ENCODE measurements at places on chromosomes 5 and 9.
A peak's percentile ranks its signal among the peaks of the same experiment; 100 is the strongest.

DNA sequence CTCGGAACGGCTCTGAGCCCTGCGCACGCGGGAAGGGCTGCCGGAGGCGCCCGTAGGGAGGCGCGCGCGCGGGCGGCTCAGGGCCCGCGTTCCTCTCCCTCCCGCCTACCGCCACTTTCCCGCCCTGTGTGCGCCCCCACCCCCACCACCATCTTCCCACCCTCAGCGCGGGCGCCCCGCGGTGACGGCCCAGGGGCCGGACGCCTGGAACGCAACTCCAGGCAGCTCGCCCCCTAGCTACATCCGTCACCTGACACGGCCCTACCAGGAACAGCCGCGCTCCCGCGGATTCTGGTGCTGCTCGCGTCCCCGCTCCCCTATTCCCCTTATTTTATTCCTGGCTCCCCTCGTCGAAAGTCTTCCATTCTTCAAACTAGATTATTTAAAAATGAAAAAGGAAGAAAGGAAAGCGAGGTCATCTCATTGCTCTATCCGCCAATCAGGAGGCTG, at the start of gene CDKN2B-AS1:
TSS of gene CDKN2B-AS1 (plus strand) at position 236 of the 450 bp plus-strand sequence.
- DNase-seq: peak; percentile 91

DNA sequence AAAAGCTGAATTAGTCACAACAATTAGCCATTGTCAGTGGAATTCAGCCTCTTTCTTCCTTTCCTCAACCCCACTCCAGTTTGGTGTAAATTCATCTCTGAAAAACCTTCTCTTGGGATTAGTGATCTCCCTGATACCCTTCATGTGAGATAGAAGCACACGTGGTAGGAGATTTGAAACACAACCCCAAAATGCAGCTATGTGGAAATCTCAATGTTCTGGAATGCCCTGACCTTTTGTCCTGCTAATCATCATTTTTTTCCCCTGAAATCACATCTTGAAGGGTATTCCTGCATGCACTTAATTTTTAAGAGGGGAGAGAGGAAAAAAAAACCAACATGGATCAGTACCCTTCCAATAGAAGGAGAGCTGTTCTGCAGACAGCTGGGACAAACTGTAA, 612.6 kb downstream of the EBF1 start:
- DNase-seq: no peak

- DNase-seq: peak; percentile 4
Observed at GRCh38 chr5:103464835-103465484, 97.6 kb downstream of the NUDT12 start.

DNA sequence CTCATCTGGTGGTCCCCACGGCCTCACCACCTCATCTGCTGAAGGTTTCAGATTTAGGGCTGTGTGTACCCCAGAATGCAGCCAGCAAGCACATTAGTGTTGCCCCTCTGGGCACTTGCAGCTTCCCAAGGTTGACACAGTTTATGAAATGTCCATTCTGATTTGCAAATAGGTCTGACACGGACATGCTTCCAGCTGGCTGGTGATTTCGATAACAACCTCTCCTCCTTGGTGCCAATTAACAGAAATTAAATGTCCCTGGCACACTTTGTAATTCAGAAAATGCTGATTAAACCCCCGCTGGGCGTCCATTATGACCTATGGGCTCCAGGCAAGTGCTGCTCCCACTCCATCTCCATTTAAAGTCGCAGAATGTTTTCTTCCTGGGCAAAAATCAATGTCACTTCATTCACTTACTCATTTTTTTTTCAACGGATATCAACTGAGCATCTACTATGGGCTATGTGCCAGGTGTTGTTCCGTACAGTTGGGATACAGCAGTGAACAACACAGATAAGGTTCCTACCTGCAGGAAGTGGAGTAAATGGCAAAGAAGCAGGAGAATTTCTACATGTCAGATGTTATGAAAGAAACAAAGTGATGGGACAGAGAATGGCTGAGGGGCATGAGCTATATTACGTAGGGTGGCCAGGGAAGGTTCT, 32.0 kb downstream of the PLAC8L1 start:
- no peak for DNase-seq

DNA sequence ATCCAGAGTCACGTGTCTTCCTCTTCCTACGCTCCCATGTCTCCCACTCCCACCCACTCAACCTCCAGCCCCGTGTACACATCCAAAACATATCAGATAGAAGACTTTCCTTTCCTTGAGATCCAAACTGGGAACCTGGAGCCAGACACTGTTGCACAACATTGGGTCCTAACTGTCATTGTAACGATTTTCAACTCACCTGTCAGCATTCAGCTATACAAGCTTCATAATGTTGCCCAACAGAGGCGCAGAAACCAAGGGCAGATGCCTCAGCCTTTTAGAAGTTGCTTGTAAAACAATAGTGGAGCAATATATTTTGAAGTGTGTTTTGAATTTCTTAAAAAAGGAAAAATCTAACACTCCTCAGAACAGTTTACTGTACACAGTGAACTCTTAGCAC, 84.9 kb upstream of the GLIS3 start:
- no peak for DNase-seq

DNA sequence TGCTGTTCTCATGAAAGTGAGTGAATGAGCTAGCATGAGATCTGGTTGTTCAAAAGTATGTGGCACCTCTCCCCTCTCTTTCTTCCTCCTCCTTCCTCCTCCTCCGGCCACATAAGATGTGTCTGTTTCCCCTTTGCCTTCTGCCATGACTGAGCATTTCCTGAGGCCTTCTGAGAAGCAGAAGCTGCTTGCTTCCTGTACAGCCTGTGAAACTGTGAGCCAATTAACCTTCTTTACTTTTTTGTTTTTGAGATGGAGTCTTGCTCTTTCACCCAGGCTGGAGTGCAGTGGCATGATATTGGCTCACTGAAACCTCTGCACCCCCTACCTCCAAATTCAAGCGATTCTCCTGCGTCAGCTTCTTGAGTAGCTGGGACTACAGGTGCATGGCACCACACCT, 6.1 kb downstream of the S100Z start:
- no peak for DNase-seq

DNA sequence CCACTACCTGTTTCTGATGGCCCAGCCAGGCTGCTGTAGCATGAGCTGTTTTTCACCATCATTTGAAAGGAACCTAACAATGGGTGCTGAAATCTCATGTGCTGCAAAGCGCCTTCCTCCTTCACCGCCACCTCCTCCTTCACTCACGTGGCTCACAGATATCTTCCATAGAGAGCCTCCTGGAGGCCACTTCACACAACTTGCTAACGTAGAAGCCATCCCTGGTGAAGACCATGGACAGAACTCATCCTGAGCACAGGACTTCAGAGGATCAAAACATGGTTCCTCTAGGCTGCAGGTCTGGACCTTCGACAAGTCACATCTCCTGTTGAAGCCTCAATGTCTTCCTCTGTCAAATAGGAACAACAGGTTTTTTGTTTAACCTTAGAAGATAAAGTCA, 155.5 kb upstream of the RAD23B start:
- no peak for DNase-seq

DNA sequence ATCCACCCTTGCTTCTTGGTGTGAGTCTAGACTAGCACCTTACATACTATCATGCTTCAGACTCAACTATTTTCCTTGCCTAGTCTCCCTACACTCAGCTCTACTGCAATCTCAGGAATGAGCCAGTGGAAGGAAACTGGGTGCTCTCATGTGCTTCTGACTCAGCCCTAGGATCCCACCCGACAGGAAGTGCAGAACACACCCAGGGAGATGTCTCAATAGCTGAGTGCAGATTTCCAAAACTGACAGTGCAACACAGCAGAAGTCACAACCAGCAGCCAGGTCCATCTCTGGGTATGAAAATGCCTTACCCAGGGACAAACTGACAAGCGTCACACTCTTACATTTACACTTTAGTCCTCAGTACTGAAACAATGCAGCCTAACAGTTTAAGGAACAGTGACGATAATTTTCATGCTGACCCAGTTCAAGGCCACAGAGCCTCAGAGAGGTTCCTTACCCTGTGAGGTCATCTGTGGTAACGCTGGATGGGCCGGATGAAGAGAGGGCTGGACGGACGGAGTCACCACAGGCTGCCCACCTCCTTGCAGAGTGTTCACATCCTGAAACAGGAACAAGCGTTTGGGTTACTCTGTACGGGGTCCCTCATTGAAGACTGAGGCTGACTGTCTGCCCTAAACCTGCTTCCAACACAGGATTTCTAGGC, 33.0 kb downstream of the FKBP15 start:
- no peak for DNase-seq

DNA sequence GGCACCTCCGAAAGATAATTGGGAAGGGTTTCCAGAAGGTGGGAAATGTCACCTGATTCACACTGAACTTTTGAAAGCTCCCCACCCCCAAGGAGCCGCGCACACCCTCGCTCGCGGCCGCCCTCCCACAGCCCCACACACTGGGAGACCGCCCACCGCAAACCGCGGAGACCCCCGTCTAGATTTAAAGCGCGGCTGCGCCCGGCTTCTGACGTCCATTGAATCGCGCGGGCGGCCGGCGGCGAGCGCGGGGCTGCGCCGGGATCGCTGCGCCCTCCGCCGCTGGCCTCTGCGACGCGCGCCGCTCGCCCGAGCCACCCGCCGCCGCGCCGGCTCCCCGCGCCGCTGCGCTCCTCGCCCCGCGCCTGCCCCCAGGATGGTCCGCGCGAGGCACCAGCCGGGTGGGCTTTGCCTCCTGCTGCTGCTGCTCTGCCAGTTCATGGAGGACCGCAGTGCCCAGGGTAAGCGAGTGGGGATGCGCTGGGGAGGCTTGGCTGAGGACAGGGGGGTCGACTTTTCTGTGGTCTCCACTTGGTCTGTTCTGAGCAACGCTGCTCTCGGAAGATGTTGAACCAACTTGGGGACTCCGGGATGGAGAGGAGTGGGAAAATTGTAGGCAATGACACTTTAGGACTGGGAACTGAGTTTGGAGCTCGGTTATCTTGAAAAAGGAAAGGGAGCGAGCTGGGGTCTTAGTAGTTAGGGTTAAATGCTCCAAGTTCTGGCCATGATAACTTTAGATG, at the start of gene FST:
TSS of gene FST (plus strand) at position 214 of the 743 bp plus-strand sequence. CDS start at position 377, 163 bp downstream.
- DNase-seq: peak; percentile 6

- no peak for DNase-seq
Observed at GRCh38 chr5:136066661-136067271, 38.0 kb downstream of the TGFBI start.

DNA sequence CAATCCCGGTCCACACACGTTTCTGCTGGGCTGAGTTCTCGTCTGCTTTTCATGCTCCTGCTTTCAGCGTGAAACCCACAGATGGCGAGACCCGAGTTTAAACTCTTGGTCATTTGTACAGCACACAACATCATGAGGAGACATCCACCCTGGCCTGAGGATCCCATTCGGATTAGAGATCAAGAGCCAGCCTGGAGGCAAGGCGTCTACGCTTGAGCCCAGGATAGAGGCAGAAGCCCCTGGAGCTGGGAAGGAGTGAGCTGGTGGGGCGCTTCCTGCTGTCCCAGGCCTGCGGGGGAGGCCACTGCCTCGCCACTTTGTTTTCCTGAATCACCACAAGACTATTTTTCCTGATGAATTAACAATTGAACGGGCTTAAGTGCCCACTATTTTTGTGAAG, 281.9 kb upstream of the IRX4 start:
- no peak for DNase-seq

DNA sequence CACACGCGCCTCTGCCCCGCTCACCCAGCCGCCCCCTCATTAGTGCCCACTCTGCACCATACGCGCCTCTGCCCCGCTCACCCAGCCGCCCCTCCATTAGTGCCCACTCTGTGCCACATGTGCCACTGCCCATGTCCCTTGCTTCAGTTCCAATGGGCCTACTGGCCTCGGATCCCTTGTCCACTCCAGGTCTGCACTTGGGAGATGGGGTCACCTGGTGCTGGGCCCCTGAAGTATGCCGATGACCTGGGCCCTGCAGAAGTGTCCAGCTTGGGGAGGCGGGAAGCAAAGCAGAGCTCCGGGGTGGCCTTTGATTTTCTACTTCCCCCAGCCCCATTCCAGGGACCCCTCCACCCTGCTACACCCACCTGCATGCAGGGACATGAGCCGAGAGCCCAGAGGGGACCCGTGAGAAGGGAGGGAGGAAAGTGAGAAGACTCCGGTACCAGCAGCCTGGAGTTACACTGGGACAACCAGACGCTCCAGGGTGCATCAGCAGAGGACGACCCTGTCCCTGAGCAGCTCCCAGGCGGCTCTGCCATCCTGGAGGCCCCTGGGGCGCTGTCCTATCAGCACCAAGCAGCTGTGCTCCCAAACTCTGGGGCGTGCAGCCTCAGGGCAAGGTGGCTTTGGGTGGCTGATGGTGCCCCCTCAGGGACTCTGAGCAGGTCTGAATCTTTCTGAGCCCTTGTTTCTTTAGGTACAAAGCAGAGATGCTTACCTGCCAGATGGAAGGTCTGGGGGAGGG, 140.8 kb downstream of the RXRA start:
- no peak for DNase-seq

DNA sequence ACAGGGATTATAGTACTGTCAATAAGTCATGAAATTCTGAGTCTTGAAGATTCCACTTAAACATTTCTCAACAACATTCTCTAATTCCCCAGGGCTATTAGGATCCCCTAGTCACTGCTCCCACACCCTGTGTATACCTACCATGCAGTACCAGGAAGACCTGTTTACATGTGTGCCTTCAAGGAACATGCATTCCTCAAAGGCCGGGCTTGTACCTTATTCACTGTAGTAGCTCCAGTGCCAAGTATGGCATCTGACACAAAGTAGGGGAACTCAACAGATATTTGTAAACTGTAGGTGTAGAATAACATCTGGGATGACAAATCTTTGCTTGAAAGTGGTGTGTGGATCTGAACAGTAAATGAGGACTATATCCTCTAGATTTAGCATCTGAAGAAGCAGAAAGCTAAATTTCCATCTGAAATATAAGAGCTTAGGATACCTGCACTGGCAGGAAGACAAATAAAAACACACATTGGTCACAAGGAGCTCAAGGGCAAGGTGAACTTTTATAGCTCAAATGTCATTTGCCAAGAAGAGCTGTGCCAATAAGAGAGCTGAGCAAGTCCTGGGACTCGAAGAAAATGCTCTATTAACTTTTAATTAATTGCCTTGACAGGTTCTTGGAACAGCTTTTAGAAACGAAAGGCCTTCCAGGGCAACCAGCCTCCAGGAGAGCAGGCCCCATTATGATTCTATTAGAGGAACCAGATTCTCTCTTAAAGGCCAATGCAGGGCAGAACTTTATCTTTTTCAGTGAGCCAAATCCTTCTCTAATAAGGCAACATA, 52.3 kb upstream of the MYOT start:
- DNase-seq: no peak

DNA sequence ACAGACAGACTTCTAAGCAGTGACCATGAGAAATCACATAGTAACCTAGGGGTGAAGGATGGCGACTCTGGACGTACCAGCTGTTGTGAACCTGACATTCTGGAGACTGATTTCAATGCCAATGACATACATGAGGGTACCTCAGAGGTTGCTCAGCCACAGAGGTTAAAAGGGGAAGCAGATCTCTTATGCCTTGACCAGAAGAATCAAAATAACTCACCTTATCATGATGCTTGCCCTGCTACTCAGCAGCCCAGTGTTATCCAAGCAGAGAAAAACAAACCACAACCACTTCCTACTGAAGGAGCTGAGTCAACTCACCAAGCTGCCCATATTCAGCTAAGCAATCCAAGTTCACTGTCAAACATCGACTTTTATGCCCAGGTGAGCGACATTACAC, 38.0 kb upstream of the CCDC152 start:
- DNase-seq: no peak

DNA sequence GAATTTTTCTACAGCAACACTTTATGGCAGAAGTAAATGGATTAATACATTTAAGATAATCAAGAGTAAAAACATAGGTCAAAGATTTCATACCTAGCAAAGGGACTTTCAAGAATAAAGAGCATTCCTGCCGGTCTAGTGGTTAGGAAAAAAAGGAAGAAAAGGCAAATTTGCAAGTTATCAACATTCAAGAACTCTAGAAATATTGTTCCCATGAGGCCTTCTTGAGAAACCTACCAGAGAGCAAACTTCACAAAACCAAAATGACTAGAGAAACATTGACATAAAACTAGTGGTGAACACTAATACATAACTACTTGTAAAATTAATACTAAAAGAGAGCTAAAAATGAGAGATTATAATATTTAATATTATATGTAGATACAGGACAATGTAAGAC, 320.2 kb upstream of the RGMB start:
- DNase-seq: no peak
